Stimulated activated naive B cell treated with anti-CD40 and anti-IgM and Interleukin-4, amounts not matched to agents 10 μg/mL and 1 μg/mL and 100 μg/mL, for 72 hours (primary cell): ENCODE measurements at places on chromosomes 7 and 10.
A peak's percentile ranks its signal among the peaks of the same experiment; 100 is the strongest.

GRCh38 chr10:102225646-102226541 is at the start of gene ELOVL3:
ELOVL3 (plus strand) TSS chr10:102226299; CDS start chr10:102226549, 250 bp downstream.
- peaks cover 75% of the 10 kb centered on the region for H3K27me3 ChIP-seq
- peak within 1 kb of the TSS; percentile 78 for H3K4me3 ChIP-seq
- H3K4me1 ChIP-seq, result peaks cover 15% of the 10 kb centered on the region
- peak; percentile 72 for DNase-seq

DNA sequence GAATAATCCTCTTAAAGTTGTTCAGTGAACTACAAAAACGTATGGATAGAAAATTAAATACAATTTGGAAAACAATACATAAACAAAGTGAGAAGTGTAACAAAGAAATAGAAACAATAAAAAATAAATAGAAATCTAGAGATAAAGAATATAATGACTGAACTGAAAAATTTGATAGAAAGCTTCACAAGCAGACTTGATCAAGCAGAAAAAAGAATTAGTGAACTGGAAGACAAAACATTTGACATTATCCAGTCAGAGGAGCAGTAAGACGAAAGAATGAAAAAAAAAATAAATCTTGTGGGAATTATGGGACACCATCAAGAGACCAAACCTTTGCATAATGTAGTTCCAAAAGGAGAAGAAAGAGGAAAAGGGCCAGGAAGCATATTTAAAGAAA is 32.4 kb upstream of the NPY start:
- H3K36me3 ChIP-seq, result no peaks in the 10 kb centered on the region
- peaks cover 8% of the 10 kb centered on the region for H3K4me1 ChIP-seq
- H3K4me3 ChIP-seq, result no peak overlapping the region
- DNase-seq, result no peak

- no peaks in the 10 kb centered on the region for H3K27me3 ChIP-seq
- no peak for DNase-seq
- H3K4me3 ChIP-seq, result no peak overlapping the region
- no peak overlapping the region for H3K27ac ChIP-seq
- H3K4me1 ChIP-seq, result peaks cover 7% of the 10 kb centered on the region
Observed at GRCh38 chr7:72032934-72033333, 379.2 kb downstream of the CALN1 start.

DNA sequence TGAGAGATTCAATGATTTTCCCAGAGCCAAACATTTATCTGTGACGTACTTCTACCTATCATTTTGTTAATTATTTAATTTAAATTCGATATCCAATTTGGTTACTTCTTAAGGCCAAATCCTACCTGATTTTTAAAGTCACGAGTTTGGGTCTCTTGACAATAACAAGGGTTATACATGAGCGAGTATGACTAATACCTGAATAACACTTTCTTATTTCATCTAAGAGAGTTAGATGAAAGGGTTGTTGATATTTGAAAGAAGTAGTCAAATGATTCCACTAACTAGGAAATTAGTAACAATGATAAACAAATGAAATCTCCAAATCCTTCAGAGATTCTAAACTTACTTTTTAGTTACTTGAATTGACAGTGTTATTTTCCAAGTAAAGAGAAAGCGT is 1086.9 kb downstream of the XPNPEP1 start:
- no peak overlapping the region for H3K27ac ChIP-seq
- H3K4me3 ChIP-seq, result no peak overlapping the region

GRCh38 chr7:25408012-25408687 is 179.9 kb upstream of the NPVF start:
- H3K4me3 ChIP-seq, result no peak overlapping the region
- DNase-seq, result no peak
- H3K4me1 ChIP-seq, result peaks cover 2% of the 10 kb centered on the region
- no peaks in the 10 kb centered on the region for H3K36me3 ChIP-seq
- no peak overlapping the region for H3K27ac ChIP-seq

DNA sequence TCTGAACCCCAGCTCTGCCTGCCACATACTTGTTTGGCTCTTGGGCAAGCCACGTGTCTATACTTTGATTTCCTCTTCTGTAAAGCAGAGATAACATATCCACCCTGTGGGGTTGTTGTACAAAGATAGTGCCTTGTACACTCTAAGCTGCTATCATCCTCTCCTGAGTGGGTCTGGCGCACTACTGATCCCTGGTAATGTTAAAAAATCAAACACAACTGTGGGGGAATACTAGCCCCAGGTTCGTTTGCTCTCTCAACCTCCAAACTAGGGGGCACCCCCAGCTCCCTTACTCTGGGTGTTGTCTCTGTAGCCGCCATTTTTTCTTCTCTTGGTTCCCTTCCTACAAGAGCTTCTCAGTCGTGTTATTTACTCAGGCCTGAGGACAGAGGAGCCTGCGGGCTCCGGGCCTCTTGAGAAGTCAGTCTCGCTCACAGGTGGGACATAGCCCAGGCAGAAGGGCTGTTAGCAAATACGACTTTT is 1.0 kb downstream of the POLM start:
- peak overlapping the region; percentile 97 for H3K27ac ChIP-seq
- peak overlapping the region; percentile 90 for H3K4me3 ChIP-seq
- no peaks in the 10 kb centered on the region for H3K27me3 ChIP-seq
- H3K36me3 ChIP-seq, result peaks cover 35% of the 10 kb centered on the region
- peaks cover 60% of the 10 kb centered on the region for H3K4me1 ChIP-seq

DNA sequence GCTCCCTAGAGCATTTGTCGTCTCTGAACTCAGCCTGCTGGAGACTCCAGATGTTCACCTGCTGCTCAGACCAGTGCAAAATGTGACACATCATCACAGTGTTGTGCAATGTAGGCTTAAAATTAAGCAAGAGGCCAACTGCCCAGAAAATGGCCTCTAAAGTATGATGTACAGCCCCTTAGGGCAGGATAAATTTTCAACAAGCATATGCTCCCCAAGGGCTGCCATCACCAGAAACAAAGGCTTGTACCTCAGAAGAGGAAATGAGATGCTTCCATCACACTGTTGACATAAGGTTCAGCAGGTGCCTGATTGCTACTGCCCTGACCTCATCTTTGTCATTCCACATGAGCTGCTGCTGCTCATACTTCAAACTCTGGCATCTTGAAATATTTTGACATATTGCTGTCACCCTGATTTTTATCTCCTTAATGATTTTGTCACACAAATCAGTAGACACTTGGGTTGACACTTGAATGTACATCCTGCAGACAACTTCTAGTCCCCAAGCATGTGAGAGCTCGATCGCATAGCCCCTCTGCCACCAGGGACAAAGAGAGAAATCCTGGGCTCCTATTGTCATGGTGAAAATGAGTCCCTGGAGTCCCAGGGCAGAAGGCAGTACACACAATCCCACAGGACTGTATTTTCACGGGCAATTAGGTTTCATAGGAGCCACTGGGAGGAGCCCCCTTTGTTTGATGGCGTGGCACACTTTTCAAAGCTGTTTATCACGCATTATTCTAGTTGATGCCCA is 219.7 kb upstream of the STK17A start:
- H3K4me3 ChIP-seq, result no peak overlapping the region
- H3K27ac ChIP-seq, result no peak overlapping the region
- H3K27me3 ChIP-seq, result peaks cover 12% of the 10 kb centered on the region
- H3K36me3 ChIP-seq, result no peaks in the 10 kb centered on the region
- H3K4me1 ChIP-seq, result no peaks in the 10 kb centered on the region

DNA sequence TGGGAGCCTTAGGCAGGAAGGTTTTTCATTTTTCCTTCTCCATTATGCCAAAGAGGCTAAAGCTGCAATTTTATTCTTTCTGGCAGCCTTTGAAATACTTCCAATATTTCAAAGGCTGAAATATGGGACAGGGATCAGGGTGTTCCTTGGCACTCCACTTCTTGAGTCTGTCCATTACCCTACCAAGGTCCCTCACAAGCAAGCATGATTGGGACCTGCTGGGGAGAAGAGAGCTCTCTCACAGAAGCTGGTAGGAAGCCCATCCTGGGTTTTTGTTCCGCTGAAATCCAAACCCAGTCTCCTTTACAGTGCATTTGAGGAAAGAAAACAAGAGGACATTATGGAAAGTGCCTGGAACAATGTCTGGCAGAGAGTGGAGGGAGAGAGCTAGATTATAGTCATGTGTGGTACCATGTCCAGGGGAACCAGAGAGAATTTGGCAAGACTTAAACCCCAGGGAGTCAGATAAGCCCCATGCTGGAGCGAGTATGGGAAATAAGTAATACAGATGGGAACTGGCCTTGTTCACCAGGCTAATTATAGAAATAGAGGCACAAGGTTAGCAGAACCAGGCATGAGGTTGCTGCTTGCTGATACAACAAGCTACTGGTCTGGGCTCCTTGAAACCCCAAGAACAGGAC is 104.7 kb downstream of the LSM5 start:
- H3K36me3 ChIP-seq, result no peaks in the 10 kb centered on the region
- no peak overlapping the region for H3K4me3 ChIP-seq
- H3K4me1 ChIP-seq, result no peaks in the 10 kb centered on the region
- peaks cover 28% of the 10 kb centered on the region for H3K27me3 ChIP-seq
- DNase-seq, result no peak

DNA sequence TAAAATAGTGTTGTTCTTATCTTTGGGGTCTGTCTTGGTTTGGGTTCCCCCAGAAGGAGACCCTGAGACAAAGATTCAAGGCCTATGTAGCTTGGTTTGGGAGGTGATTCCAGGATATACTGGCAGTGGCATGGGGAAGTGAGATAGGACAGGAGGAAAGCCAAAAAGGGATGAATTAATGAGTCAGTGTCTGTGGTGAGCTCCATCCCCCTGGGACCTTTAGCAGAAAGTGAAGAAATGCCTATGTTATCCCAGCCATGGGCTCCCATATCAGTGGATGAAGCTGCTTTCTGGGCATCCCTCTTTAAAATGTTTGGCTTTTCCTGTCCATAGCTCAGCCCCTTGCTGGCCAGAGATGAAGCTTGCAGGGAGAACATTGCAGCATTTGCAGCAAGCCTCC is 217.0 kb upstream of the CTBP2 start:
- no peaks in the 10 kb centered on the region for H3K4me1 ChIP-seq
- no peaks in the 10 kb centered on the region for H3K27me3 ChIP-seq
- H3K27ac ChIP-seq, result no peak overlapping the region
- no peak for DNase-seq
- H3K4me3 ChIP-seq, result no peak overlapping the region

DNA sequence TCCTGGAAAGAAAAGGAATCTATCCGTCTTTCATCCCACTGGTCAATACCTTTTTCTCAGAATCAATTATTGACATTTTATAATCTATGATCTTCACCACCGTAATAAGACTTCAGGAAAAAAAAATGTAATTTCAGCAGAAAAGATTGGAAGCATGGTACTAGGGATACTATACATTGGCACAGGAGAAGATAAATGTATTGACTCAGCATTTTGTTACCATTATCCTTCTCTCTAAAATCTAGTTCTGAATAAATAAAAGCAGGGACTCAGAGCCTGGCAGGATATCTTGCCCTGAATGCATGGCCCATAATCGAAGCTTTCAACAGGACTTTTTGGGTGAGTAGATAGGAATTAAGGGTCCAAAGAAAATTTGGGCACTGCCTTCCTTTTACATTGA is 120.7 kb downstream of the LRRTM3 start:
- H3K4me1 ChIP-seq, result no peaks in the 10 kb centered on the region
- H3K36me3 ChIP-seq, result no peaks in the 10 kb centered on the region
- no peak overlapping the region for H3K4me3 ChIP-seq
- no peak for DNase-seq
- no peak overlapping the region for H3K27ac ChIP-seq

DNA sequence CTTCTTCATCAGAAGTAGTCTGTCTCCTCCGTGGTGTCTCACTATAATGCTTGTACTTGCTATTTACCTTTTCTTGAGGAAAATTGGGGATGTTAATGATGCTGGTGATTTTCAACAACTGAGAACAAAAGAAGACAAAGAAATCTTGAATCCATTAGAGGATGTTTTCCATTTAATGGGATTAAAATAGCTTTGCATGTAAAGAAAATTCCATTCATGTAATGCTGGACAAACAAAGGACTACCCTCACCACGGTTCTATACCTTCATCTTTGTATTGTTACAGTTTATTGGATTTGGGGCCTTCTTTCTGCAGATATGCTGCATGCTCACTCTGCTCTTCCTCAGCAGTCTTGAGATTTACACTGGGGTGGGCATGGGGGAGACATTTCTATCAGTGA is 128.4 kb downstream of the WNT2 start:
- DNase-seq, result no peak
- no peak overlapping the region for H3K27ac ChIP-seq
- H3K27me3 ChIP-seq, result no peaks in the 10 kb centered on the region
- H3K36me3 ChIP-seq, result peaks cover 3% of the 10 kb centered on the region
- H3K4me3 ChIP-seq, result no peak overlapping the region
- no peaks in the 10 kb centered on the region for H3K4me1 ChIP-seq

- H3K36me3 ChIP-seq, result no peaks in the 10 kb centered on the region
- no peak overlapping the region for H3K27ac ChIP-seq
- DNase-seq, result no peak
- H3K4me3 ChIP-seq, result no peak overlapping the region
- no peaks in the 10 kb centered on the region for H3K27me3 ChIP-seq
Observed at GRCh38 chr7:68725843-68726785, 872.2 kb upstream of the AUTS2 start.

- no peaks in the 10 kb centered on the region for H3K27me3 ChIP-seq
- H3K4me3 ChIP-seq, result no peak overlapping the region
- no peaks in the 10 kb centered on the region for H3K4me1 ChIP-seq
- no peaks in the 10 kb centered on the region for H3K36me3 ChIP-seq
Observed at GRCh38 chr7:14258441-14258840, 269.0 kb upstream of the ETV1 start.

DNA sequence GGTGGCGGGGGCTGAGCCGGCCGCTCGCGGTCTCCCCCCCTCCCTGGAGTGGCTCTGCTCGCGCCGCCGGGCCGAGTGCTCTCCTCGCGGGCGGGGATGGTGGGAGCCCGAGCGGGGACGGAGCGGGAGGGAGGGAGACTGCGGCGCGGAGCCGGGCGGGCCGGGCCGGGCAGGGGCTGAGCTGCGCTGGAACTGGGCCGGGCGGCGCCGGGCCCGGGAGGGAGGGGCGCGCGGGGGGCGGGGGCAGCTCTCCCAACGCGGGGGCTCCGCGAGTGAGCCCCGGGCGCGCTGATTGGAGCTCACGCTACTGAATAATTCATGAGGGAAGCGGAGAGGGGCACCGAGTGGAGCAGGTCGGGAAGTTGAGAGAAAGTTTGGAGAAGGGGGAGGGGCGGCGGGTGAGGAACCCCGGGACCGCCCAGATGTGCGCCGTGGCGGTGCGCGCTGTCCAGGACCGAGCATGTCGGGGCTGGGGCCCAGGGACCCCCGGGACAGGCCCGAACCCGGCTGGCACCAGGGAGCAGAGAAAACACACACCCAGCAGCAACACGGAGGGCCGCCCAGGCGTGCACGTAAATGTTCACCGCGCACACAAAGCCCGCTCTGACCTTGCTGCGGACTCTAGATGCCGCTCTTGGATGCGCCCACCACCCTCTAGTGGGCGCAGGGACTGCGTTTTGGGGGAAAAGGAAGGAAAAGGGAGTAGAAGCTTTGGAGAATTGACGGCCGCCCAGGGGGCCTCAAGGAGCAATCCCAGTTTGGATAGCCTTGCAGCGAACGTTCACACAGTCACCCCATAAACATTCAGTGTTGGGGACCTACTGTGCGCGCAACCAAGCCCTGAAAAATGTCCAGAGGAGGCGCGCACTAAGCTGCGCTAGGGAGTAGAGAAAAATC is at the start of gene EPHB4:
TSS of gene EPHB4 (minus strand) at position 194 of the 897 bp plus-strand sequence. CDS start 493 bp downstream, outside the sequence.
- no peak within 1 kb of the TSS for H3K27ac ChIP-seq
- no peak for DNase-seq
- peak within 1 kb of the TSS; percentile 82 for H3K4me3 ChIP-seq
- peaks cover 21% of the 10 kb centered on the region for H3K4me1 ChIP-seq
- peaks cover 53% of the 10 kb centered on the region for H3K27me3 ChIP-seq

GRCh38 chr7:151109094-151110048 is 23.1 kb downstream of the AGAP3 start:
- H3K4me3 ChIP-seq, result no peak overlapping the region
- no peak for DNase-seq
- peaks cover 36% of the 10 kb centered on the region for H3K27me3 ChIP-seq
- no peaks in the 10 kb centered on the region for H3K36me3 ChIP-seq
- no peak overlapping the region for H3K27ac ChIP-seq
